ENCODE measurements at places on chromosomes 1 and 21.
A peak's percentile ranks its signal among the peaks of the same experiment; 100 is the strongest.

DNA sequence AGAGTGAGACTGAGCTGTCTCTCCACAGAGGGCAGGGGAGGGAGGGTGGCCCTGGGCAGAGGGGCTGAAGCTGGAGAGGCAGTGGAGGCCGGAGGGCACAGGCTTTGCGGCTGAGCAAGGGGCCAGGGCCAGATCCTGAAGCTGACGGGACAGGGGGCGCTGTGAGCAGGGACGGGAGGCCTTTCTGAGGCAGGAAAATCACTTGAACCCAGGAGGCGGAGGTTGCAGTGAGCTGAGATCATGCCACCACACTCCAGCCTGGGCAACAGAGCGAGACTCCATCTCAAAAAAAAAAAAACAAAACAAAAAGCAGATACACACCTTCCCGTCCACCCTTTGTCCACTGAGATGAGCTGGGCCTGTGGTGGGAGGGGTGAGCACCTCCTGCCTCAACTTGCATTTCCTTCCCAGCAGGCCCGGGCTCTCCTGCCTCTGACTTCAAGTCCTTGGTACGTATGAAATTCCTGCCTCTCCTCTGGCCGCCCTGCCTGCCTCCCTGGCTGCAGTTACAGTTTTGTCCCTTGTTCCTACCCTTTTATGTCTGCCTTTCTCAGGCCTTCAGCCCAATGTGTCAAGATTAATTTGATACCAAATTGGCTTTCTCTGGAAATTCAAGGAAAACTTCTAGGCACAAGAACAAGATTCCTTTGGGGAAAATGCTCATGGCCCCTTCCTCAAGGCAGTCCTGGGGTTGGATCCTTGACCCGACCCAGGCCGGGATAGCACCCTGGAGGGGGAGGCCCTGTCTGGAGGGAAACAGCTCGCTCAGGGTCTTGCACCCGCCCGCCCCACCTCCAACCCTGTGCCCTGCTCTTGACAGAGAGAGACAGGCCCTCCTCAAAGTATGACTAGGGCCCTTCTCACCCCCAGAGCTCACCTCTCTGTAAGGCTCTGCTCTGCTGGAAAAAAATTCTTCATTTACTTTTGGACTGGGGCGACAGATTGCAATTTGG lies 11.2 kb upstream of the ADAMTSL4 start:
- no peak for DNase-seq

- DNase-seq: peak; percentile 24
Observed at GRCh38 chr1:41239988-41240610, 2.0 kb downstream of the SCMH1 start.

GRCh38 chr1:234863551-234863971 lies 253.6 kb upstream of the IRF2BP2 start:
- no peak for DNase-seq

GRCh38 chr1:102691592-102692090 lies 416.7 kb downstream of the COL11A1 start:
- no peak for DNase-seq

DNA sequence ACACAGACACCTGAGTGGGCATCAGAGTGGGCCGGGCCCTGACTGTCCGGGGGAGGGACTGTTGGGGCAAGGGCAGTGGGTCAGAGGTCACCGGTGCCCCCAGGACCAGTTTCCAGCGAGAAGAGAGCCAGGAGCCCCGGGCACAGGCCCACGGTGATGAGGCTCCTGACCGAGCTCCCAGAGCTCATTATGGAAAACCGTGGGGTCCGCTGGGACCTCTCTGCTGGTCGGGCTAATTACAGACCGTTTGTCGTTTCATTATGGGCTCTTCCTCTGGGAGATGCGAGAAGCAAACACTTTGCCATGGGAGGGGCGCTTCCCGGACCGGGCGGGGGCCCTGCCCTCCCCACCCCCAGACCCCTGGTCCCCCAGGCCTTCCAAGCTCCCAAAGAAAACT lies 12.0 kb upstream of the TTLL10 start:
- no peak for DNase-seq

DNA sequence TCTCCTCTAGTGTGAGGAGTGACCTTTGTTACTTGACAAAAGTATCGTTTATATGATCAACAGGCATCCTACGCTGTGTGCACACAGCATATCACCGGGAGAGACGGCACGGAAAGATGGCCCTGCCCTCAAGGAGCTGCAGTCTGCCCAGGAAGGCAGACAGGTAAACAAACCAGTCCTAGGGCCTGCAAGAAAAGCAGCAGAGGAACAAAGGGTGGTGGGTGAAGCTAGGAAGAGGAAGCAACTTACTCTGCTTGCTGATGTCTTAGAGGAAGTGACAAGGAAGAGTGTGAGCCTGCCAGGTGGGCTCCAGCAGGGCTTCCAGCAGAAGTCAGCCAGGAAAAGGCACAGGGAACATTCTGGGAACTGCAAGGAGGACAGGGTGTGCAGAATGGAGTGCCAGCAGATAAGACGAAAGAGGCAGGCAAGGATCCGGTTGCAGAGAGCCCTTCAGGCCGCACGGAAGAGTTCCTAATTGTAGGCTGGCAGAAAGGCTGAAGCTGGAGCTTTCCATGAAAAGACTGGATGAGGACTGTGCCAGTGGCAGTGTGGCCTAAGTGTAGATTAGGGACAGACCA lies 106.7 kb downstream of the SLC45A1 start:
- DNase-seq: peak; percentile 61

GRCh38 chr1:1665815-1666251 lies 7.0 kb upstream of the CDK11B start:
- no peak for DNase-seq
